ENCODE measurements at places on chromosomes 5 and 9. TPM values are rescaled to one million over a fixed set of nuclear protein-coding genes. Genes with fewer than 3 reads are reported as not detected.

ADAMTS12 gene
- 18.0 TPM for polyA plus RNA-seq

NANS gene
- 45.0 TPM for polyA plus RNA-seq

IL11RA gene
- 71.6 TPM for polyA plus RNA-seq

TRUB2 gene
- polyA plus RNA-seq: 48.4 TPM

ARID3C gene
- 0.14 TPM for polyA plus RNA-seq

PCDHB2 gene
- 8.4 TPM for polyA plus RNA-seq

AGXT2 gene
- 26.9 TPM for polyA plus RNA-seq

C5orf24 gene
- 78.1 TPM for polyA plus RNA-seq

GABRA1 gene
- not detected for polyA plus RNA-seq

LURAP1L gene
- 19.4 TPM for polyA plus RNA-seq

FAF2 gene
- polyA plus RNA-seq: 45.7 TPM

ANKRD18A gene
- polyA plus RNA-seq: 3.7 TPM

CDKN2B-AS1 gene
- not detected for polyA plus RNA-seq

WHRN gene
- 11.0 TPM for polyA plus RNA-seq

MYMK gene
- polyA plus RNA-seq: not detected

IL3 gene
- not detected for polyA plus RNA-seq

HCN1 gene
- polyA plus RNA-seq: 0.04 TPM

PSD2 gene
- polyA plus RNA-seq: 3.0 TPM

TSLP gene
- polyA plus RNA-seq: 0.16 TPM

QRFP gene
- 0.40 TPM for polyA plus RNA-seq

LHX6 gene
- polyA plus RNA-seq: 3.7 TPM

MORN5 gene
- 4.1 TPM for polyA plus RNA-seq

Data from renal pelvis (tissue), 12 donors.